ENCODE measurements at places on chromosomes 5 and 9.

- no peak for DNase-seq
Measured at GRCh38 chr5:85320495-85320894, 935.8 kb upstream of the EDIL3 start.

GRCh38 chr5:61148515-61148914 lies 13.8 kb downstream of the SMIM15 start:
- DNase-seq: no peak

GRCh38 chr5:126055348-126055729 lies 367.9 kb upstream of the GRAMD2B start:
- no peak for DNase-seq

GRCh38 chr5:119341452-119342349 lies 14.1 kb upstream of the TNFAIP8 start:
- DNase-seq: no peak

- no peak for DNase-seq
Measured at GRCh38 chr5:94240134-94240533, 378.3 kb downstream of the KIAA0825 start.

Measured in eye (tissue), 1 donor.